NB4 (cell line): ENCODE measurements at places on chromosomes 12 and 14.

GRCh38 chr14:40123816-40124215 lies 691.6 kb upstream of the FBXO33 start:
- no peak for DNase-seq

DNA sequence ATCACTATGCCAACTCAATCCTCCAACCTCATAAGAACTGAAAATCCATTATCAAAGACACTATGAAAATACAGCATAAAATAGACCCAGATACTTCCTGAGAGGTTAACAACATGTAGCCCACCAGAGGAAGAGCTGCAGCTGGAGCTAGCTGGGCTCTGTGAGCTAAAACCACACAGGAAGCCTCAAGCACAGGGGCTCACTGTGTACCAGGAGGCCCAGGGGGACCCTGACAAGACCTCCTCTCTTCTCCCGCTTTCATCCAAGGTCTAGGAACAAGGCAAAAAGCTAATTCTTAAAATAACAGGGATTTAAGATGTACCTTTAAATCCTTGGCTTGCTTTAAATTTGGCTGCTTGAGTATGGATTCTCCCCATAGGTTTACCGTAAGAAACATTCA lies 53.6 kb downstream of the EIF2S3B start:
- peak; percentile 55 for DNase-seq

DNA sequence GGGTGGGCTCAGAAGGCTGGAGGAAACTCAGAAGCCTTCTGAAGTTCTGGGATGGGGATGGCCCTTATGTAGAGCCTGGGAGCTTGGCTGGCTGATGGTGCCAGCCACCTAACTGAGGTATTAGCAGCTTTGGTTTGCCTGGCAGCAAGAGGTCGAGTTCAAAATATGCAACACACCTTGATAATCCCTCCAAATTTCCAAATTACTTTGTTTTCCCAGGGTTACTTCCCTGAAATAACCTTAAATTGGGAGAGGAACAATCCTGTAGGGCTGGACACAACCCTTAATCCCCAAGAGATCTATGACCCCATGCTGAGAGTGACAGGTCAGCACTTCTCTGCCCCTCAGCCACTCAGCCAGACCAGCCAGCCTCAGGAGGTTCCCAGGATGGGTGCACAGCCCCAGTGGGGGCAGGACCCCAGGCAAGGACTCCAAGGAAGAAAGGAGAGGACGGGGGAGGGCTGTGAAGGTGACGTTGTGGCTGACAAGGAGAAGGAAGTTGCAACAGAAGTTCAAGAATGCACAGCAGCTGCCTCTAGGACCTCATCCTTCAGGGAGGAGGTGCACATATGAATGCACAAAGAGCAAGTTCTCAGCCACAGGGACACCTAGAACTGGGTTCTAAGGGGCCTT lies 18.6 kb upstream of the KRT77 start:
- peak; percentile 14 for DNase-seq

DNA sequence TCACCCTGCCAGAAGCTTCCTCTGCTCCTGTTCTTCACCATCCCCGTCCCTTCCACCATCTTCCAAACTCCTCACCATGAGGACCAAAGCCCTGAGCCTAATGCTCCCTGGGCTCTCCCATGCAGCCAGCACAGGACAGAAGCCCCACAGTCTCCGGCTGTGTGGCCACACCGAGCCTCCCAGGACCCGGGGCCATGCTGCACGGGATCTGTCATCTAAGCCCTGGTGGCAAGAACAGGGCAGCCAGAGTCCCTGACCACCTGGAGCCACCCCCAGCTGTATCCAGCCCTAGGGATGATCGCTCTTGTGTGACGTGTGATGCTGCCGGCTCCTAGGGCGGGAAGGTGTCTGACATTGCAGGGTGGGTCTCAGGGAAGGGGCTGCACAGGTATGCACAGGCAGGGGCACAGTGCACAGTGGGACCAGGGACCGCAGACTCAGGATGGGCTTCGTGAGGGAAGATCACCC lies 8.1 kb downstream of the TMEM179 start:
- DNase-seq, result no peak

DNA sequence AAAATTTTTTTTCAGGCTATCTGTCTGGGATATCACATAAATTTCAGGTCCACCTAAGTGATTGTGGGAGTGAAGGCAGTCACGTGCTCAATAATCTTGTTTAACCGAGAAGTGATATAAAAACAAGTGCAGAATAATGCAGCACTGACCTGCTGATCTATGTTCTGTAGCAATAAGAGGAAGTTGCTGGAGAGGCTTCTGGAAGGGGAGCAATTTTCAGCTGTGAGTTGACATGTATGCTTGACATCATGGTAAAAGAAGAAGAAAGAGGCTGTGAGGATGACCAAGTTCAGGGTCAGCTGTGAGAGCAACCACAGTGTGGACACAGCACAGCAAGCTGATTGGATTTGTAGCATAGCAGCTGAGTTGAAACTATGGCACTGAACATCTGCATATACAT lies 172.0 kb upstream of the PELI2 start:
- peak; percentile 4 for DNase-seq

DNA sequence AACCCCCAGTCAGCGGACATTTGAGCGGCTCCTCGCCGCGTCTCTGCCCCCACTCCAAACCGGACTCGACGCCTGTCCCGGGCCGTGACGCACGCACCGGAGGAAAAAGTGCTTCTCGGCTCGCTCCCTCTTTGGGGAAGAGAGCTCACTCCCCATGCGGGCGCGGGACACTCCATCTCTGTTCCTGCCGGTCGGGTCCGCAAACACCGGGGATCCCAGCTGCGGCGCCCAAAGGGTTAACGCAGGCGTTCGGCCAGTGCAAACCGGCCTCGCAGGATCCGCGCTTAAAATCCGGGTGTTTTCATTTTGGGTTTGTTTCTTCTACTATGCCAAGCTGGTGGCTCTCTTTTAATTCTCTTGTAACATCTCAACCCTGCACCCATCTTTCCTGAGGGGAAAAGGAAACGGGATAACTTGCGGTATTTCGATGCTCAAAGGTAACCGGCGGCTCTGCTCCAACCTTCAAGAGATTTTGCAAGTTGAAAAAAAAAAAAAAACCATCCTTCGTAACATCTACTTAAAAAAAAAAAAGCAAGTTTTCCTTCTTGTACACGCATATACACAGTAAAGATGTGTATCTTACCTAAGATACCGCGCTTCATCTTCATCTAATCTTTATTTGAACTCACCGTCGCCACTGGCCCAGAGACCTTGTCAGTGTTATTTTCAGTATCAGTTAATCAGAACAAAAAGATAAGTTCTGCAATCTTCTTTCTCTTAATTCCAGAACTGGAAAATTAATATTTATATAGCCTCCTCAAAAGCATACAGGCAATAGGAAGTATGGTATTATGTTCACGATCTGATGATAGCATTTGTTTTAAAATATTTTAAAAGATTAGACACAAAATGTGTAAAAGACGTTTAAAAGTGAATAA lies 1.6 kb upstream of the ATP2B1 start:
- no peak for DNase-seq

DNA sequence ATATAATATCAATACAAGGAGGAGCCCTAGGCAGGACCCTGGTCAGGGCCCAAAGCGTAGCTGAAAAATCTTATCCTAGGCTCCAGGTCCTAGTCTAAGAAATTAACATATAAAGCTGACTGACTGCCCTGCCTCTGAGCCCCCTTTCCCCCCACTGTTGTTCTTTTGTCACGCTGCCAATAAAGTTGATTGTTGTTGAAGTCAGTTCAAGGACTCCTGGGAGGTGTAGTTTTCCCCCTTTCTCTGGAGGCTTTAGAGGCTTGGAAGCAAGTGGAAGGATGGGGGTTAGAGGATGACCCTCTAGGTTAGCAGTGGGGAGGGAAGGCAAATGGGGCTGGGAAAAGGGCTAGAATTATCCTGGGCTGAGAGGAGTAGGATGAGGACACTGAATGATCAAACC lies 3.2 kb downstream of the PPP1R1A start:
- DNase-seq, result no peak

GRCh38 chr14:89327771-89328212 lies 89.2 kb downstream of the FOXN3 start:
- no peak for DNase-seq

DNA sequence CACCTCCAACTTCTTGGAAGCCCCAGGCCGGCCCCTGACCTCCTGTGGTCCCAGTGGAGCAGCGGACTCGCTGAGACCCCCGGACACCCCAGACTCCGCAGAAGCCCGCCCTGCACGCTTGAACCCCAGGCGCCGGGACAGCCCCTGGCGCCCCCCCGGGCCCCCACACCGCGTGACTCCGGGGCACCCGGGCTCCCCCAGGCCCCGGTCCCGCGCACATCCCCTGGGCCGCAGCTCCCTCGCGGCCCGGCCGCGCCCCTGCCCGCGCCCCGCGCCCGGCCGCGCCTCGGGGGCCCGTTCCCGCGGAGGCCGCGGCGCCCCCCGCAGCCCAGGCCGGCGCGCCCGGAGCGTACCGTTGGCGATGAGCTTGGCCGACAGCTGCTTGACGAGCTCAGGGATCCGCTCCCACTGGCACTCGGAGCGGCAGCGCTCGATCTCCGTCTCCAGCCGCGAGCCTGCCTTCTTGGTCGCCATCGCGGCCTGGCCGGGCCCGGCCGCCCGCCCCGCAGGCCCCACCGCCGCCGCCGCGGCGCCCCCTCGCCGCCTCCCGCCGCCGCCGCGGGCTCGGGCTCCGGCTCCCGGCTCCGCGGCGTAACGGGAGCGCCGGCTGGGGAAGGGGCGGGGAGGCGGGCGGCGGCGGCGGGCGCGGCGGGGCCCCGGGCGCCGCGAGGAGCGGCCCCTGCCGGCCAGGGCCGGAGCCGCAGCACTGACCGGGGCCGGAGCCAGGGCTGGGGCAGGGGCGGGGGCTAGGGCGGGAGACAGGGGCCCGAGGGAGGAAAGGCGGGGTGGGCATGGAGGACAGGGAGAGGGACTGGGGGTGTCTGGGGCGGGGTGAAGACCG lies at the start of gene TTC7B:
TTC7B (minus strand) TSS at position 609 of the 841 bp plus-strand sequence; CDS start at position 474, 135 bp downstream.
- peak; percentile 58 for DNase-seq

GRCh38 chr12:19893514-19893913 lies 454.2 kb downstream of the AEBP2 start:
- peak; percentile 38 for DNase-seq

GRCh38 chr12:83121897-83122622 lies 435.4 kb downstream of the TMTC2 start:
- DNase-seq, result no peak

DNA sequence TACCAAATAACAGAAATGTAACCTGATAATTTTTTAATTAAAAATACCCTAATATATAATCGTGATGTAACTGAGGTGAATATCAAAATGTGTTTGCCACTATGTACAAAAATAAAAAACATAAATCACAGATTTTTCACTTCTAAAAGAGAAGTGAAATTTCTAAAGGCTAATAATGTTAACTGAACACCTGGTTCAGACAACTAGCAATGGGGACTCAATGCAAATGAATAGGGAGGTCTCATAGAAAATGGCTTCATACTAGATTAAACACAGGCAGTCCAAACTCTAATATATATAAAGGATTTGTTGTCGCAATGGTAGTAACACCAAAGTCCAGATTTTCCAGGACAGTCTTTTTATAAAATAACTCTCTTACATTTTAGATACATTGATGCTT lies 365.4 kb upstream of the ATP2B1 start:
- no peak for DNase-seq

DNA sequence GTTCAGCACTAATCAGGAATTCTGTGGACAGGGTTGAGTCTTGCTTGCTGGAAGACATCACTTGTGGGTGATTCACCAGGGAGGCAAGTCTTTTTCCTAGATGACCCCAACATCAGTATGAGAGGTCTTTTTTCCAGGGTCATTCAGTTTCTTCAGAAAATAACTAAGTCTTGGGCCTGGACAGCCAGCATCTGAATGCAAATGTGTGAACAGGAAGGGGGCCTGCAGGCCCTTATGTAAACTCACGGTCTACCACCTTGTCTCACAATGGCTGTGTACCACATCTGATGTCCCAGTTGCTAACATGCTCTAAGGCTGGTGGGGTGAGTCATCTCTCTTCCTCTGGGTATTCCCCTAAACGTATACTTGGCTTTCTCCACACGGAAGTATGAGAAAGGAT lies 79.2 kb downstream of the HECTD4 start:
- no peak for DNase-seq

DNA sequence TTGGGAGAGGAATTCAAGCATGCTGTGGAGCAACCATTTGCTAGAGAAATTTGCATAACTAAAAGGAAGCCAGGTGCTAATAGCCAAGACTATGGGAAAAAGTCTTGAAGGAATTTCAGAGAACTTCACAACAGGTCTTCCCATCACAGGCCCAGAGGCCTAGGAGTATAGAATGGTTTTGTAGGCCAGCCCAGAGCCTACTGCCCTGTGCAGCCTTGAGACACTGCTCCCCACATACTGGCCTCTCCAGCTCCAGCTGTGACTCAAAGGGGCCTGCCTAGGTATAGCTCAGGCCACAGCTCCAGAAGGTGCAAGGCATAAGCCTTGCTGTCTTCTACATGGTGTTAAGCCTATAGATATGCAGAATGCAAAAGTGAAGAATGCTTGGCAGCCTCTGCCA lies 227.1 kb downstream of the SLC2A13 start:
- DNase-seq, result no peak

DNA sequence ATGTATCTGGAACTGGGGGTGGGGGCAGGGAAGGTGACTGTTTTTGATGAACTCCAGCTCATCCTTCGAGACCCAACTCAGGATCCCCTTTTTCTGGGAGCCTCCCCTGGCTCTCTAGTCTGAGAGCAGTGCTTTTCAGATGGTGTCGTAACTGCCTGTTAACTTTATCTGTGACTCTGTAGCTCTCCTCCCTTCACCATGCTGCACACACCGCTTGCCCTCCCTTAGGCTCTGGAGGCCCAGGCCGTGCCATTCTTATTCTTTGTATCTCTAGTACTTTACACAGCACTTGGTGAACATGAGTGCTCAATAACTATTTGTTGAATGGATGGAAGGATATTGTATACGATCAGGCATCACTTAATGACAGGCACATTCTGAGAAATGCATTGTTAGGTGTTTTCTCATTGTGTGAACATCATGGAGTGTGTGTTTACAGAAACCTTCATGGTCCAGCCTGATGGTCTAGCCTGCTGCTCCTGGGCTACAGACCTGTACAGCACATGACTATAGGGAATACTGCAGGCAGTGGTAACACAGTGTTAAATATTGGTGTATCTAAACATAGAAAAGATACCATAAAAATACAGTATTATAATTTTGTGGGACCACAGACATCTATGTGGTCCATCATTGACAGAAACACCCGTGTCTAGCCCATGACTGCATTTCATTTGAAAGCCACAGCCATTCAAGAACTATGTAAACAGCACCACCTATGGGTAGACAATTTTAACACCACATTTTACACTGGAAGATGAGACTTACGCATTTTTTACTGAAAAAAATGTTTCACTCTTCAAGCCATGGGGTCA lies 91.8 kb downstream of the EML1 start:
- DNase-seq, result peak; percentile 63

DNA sequence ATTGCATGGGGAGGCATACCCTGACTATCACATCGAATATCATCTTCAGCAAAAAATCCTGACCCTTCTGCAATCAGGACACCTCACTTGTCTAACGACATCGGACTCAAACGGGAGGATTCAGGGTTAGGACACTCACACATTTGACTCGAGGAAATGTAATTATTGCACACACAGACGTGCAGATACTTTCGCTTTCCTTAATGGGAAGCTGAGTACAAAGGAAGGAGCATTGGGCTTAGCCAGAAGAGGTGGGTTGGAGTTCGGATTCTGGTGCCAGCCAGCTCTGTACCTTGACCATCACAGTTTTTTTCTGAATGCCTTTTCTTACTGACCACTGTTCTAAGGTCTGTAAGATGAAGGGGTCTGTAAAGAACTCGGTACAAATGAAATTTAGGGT lies 260.4 kb downstream of the GALC start:
- no peak for DNase-seq

GRCh38 chr14:32571551-32571950 lies 242.5 kb downstream of the AKAP6 start:
- DNase-seq, result no peak

- no peak for DNase-seq
Observed at GRCh38 chr12:76591476-76591875, 31.9 kb upstream of the OSBPL8 start.

- DNase-seq, result no peak
Observed at GRCh38 chr12:47876440-47876960, 28.3 kb downstream of the VDR start.
